ENCODE measurements at places on chromosomes 6 and 20.

DNA sequence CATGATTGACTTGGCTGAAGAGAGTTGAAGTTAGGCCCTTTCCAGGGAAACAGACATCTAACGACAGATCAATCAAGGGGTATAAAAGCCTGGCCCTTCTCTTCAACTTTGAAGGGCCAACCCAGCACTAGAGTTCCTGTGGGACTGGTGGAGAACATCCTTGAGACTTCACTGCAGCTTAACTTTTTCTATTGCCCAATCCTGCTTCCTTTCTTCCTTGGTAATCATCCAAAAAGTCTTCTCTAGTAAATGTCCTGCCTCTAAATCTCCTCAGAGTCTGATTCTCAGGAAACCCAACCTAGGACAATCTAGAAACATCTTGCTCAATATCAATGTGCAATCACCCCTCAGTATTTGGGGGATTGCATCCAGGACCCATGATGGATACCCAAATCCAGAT, 1.9 kb downstream of the MKKS start:
- no peak for DNase-seq
- no peaks in the 10 kb centered on the region for H3K27me3 ChIP-seq
- H3K4me1 ChIP-seq, result no peaks in the 10 kb centered on the region
- no peak overlapping the region for H3K4me3 ChIP-seq
- no peaks in the 10 kb centered on the region for H3K36me3 ChIP-seq

- peaks cover 39% of the 10 kb centered on the region for H3K36me3 ChIP-seq
- no peaks in the 10 kb centered on the region for H3K4me1 ChIP-seq
- H3K27ac ChIP-seq, result no peak overlapping the region
- H3K4me3 ChIP-seq, result no peak overlapping the region
Measured at GRCh38 chr6:18160911-18161310, 5.7 kb downstream of the KDM1B start.

GRCh38 chr20:37615340-37616109, 78.3 kb upstream of the CTNNBL1 start:
- H3K4me1 ChIP-seq, result no peaks in the 10 kb centered on the region
- DNase-seq, result peak; percentile 63
- no peak overlapping the region for H3K4me3 ChIP-seq

- H3K4me3 ChIP-seq, result no peak overlapping the region
- DNase-seq, result peak; percentile 63
- H3K27me3 ChIP-seq, result no peaks in the 10 kb centered on the region
- no peaks in the 10 kb centered on the region for H3K4me1 ChIP-seq
- peak overlapping the region; percentile 20 for H3K27ac ChIP-seq
Measured at GRCh38 chr6:26311385-26312095, 53.5 kb upstream of the BTN3A2 start.

GRCh38 chr6:7085911-7086310, 21.9 kb upstream of the RREB1 start:
- no peaks in the 10 kb centered on the region for H3K36me3 ChIP-seq
- H3K27ac ChIP-seq, result no peak overlapping the region
- DNase-seq, result peak; percentile 34

GRCh38 chr6:64988148-64988547, 718.9 kb downstream of the EYS start:
- no peak for DNase-seq
- H3K36me3 ChIP-seq, result no peaks in the 10 kb centered on the region
- peaks cover 33% of the 10 kb centered on the region for H3K4me1 ChIP-seq

GRCh38 chr20:36825385-36826104, 50.4 kb upstream of the TLDC2 start:
- H3K4me3 ChIP-seq, result no peak overlapping the region
- H3K4me1 ChIP-seq, result no peaks in the 10 kb centered on the region
- H3K36me3 ChIP-seq, result no peaks in the 10 kb centered on the region
- H3K27me3 ChIP-seq, result no peaks in the 10 kb centered on the region
- no peak overlapping the region for H3K27ac ChIP-seq

DNA sequence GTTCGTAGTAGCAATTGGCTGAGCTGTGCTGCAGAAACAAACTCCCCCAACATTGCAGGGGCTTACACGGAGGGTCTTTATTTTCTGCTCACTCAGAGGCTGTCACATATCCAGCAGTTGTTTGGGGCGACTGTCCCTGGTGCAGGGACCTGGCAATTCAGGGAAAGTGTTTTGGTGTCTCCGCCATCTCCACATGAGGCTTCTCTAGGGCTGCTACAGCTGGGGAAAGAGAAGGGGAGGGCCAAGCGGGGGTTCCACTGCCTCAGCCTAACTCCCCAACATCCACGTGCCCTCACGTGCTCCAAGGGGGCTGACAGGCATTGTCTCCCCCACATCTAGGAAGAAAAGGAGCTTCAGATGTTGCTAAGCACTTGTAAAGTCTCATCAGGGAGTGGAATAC, 61.3 kb upstream of the NXT1 start:
- DNase-seq, result no peak
- H3K4me3 ChIP-seq, result no peak overlapping the region
- no peaks in the 10 kb centered on the region for H3K4me1 ChIP-seq
- no peaks in the 10 kb centered on the region for H3K36me3 ChIP-seq
- H3K27me3 ChIP-seq, result no peaks in the 10 kb centered on the region

DNA sequence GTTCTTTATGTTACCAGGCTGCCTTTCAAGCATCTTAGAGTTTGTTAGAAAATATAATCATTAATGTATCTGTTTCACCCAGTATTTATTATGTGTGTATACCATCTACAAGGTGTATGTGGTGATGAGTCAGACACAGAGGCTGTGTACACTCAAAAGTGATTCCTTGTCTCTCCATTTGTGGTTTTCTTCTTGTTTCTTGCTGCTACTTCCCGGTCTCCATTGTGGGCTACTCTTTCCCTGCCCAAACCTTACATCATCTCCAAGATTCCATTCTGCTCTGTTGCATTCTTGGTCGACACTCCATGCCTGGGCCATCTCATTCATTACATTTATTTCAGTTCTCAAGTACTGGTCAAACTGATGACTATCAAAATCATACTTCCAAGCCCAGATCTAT, 182.2 kb upstream of the STXBP5 start:
- no peak overlapping the region for H3K4me3 ChIP-seq
- H3K4me1 ChIP-seq, result no peaks in the 10 kb centered on the region
- DNase-seq, result no peak
- H3K27ac ChIP-seq, result no peak overlapping the region
- H3K36me3 ChIP-seq, result no peaks in the 10 kb centered on the region

- H3K27me3 ChIP-seq, result no peaks in the 10 kb centered on the region
- H3K27ac ChIP-seq, result no peak overlapping the region
- H3K4me3 ChIP-seq, result no peak overlapping the region
- H3K36me3 ChIP-seq, result no peaks in the 10 kb centered on the region
- no peak for DNase-seq
Measured at GRCh38 chr6:113190170-113190569, 667.0 kb upstream of the MARCKS start.

DNA sequence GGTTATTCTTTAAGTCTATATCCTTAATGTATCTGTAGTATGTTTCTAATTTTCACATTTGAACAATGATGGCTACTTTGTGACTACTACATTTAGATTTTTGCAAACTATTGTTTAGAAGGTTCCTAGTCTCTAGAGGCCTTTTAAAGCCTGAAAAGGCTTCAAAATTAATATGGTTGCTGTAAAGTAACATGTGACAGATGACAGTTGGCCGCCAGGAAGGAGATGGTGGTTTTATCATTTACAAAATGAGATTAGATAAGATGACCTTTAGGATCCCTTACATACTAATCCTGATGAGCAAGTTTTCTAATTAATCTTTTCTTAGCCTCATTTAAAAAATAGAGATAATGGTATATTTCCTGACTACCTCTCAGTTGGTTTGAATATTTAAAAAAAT, 18.8 kb downstream of the SCAF8 start:
- H3K27me3 ChIP-seq, result no peaks in the 10 kb centered on the region
- no peak for DNase-seq
- H3K4me3 ChIP-seq, result no peak overlapping the region
- no peak overlapping the region for H3K27ac ChIP-seq

GRCh38 chr6:102520966-102521365, 1127.5 kb downstream of the GRIK2 start:
- no peaks in the 10 kb centered on the region for H3K36me3 ChIP-seq
- no peaks in the 10 kb centered on the region for H3K27me3 ChIP-seq
- no peak overlapping the region for H3K4me3 ChIP-seq
- no peak for DNase-seq

GRCh38 chr20:1164871-1165270, 19.9 kb downstream of the TMEM74B start:
- no peaks in the 10 kb centered on the region for H3K4me1 ChIP-seq
- H3K27ac ChIP-seq, result no peak overlapping the region
- H3K36me3 ChIP-seq, result peaks cover 48% of the 10 kb centered on the region
- no peak for DNase-seq
- no peaks in the 10 kb centered on the region for H3K27me3 ChIP-seq

- H3K27ac ChIP-seq, result no peak overlapping the region
- H3K36me3 ChIP-seq, result no peaks in the 10 kb centered on the region
- no peak for DNase-seq
- H3K4me1 ChIP-seq, result peaks cover 5% of the 10 kb centered on the region
- no peak overlapping the region for H3K4me3 ChIP-seq
- H3K27me3 ChIP-seq, result no peaks in the 10 kb centered on the region
Measured at GRCh38 chr6:18328070-18328469, 59.1 kb upstream of the RNF144B start.

DNA sequence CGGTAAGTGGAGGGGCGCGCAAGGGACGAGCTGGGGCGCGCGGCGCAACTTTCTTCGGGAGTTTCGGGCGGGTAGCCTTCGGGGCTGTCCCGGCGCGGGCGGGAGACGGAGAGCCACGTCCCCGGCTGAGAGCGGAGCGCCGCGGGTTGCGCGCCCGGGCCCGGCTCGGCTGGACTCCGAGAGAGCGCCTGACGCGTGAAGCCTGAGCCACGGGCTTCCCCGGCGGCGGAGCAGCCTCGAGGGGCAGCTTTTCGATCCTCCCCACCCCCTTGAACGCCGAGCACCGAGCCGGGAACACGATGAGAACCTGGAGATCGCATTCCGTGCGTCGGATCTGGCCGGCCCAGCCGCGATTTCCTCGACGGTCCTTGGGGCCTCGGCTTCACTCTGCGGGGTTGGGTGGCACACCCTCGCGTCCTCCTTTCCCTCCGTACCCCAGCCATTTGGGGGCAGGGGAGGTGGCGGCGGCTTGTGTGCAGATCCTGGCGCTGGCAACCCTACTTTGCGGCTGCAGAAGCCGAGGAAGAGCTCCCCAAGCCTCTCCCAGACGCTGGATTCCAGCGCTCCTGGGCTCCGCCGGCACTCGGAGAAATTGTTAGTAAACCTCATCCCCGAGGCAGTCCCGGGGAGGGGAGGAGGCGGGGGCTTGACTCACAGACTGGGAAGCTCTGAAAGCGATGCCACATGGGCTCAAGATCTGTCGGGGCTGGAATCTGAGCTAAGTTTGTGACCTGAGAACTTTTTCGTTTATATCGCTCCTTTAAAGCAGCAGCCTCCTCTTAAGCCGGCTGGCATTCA, 572 bp downstream of the DSE start:
- H3K27ac ChIP-seq, result peak overlapping the region; percentile 71
- peak; percentile 77 for DNase-seq
- no peaks in the 10 kb centered on the region for H3K36me3 ChIP-seq
- no peaks in the 10 kb centered on the region for H3K4me1 ChIP-seq
- H3K4me3 ChIP-seq, result peak overlapping the region; percentile 71

- no peak overlapping the region for H3K4me3 ChIP-seq
- no peak for DNase-seq
- H3K27me3 ChIP-seq, result no peaks in the 10 kb centered on the region
- no peaks in the 10 kb centered on the region for H3K36me3 ChIP-seq
- H3K27ac ChIP-seq, result no peak overlapping the region
Measured at GRCh38 chr20:8875586-8875985, 193.3 kb upstream of the PLCB4 start.

- no peaks in the 10 kb centered on the region for H3K27me3 ChIP-seq
- H3K27ac ChIP-seq, result no peak overlapping the region
- no peaks in the 10 kb centered on the region for H3K36me3 ChIP-seq
- no peak overlapping the region for H3K4me3 ChIP-seq
- no peak for DNase-seq
Measured at GRCh38 chr20:10708351-10709185, 34.8 kb upstream of the JAG1 start.

GRCh38 chr6:4615231-4615630, 161.0 kb upstream of the CDYL start:
- no peaks in the 10 kb centered on the region for H3K27me3 ChIP-seq
- no peak overlapping the region for H3K27ac ChIP-seq
- H3K36me3 ChIP-seq, result no peaks in the 10 kb centered on the region
- H3K4me1 ChIP-seq, result no peaks in the 10 kb centered on the region
- no peak for DNase-seq
- H3K4me3 ChIP-seq, result no peak overlapping the region

- DNase-seq, result no peak
- H3K4me1 ChIP-seq, result no peaks in the 10 kb centered on the region
- H3K27me3 ChIP-seq, result no peaks in the 10 kb centered on the region
Measured at GRCh38 chr6:136483906-136484305, 66.3 kb downstream of the MAP7 start.

DNA sequence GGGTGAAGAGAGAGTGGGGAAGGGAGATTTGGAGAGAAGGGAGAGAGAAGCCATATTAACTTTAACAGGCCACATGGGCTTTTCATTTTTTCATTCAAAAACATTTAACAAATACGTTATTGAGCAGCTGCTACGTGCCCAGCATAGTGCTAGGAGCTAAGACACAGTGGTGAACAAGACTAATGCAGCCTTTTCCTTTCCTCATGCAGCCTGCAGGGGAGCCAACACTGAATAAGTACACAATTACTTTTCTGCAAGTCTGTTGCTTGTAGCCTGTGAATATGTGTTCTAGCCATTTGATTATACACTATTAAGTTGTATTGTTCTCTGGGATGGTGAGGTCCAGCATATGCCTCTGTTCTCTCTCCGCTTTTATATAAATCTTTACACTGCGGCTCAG, 1.9 kb upstream of the BLOC1S5 start:
- H3K27me3 ChIP-seq, result no peaks in the 10 kb centered on the region
- H3K4me3 ChIP-seq, result no peak overlapping the region
- H3K27ac ChIP-seq, result no peak overlapping the region
- H3K36me3 ChIP-seq, result no peaks in the 10 kb centered on the region
- H3K4me1 ChIP-seq, result peaks cover 7% of the 10 kb centered on the region

DNA sequence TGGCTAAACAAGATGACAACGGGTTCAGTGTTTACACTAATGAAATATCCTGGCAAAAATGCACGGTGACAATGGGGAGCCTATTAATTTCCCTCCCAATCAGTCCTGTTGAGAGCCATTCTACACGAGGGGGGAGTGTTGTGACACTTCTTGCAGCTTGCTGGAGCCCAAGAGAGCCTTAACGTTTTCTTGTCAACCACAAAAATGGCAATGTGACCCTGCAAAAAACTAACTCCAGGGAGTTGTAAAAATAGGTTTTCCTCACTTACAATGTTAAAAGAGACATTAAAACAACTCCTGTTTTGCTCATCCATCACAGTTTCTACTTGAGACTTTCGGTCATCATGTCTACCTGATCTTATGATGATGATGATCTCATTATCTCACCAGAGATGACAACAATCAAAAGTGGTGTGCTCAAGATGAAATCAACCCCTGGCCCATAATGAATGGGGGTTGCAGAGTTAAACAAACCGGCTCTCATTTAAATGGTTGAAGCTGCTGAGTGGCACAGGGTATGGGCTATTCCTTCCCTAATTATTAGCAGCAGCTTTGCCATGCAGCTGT, 57.9 kb downstream of the GJA10 start:
- H3K27me3 ChIP-seq, result no peaks in the 10 kb centered on the region
- no peak for DNase-seq
- no peaks in the 10 kb centered on the region for H3K4me1 ChIP-seq
- no peak overlapping the region for H3K27ac ChIP-seq
- H3K4me3 ChIP-seq, result no peak overlapping the region

Measured in pancreas (tissue), 10 donors.